ENCODE measurements at places on chromosomes 1 and 21.

DNA sequence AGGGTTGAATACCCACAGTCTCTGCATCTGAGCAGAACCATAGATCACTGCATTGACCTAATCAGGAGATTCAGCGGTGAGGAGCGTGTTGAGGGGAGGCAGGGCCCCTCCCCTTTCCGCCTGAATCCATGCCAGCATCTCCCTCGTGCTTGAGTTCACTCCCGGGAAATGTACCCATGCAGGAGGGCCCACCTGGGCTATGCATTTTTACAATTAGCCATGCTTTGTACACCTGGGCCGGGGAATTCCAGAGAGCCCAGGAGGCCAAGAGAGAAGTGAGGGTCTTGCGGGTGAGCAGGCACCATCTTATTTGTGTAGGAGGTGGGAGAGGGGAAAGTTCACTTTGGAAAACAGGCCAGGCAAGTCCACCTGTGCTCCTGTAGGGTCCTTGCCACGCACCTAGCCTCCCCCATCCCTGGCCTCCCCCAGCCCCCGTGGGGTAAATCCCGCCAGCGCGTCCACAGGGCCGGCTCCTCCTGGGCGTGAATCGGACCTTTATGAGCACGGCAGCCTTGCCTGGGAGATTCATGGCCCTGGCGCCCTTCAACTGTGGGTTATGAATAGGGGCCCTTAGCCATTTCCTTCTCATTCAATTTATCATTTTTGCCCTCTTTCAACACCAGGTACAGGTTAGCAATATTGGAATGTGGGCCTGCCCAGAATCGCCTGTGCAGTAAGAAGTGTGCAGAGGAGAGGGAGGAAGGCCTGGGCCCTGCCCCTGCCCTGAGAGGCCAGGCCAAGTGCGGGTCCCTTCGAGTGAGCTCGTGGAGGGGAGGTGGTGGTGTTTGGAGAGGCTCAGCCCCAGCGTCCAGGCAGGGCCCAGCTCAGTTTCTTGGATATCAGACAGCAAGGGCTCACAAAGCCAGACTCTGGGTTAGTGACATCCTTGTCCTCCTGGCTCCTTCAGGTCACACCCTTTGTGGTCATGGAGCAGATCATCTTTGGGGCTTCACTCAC is 84.4 kb upstream of the ACTRT2 start:
- DNase-seq, result no peak

- peak; percentile 91 for DNase-seq
Observed at GRCh38 chr1:161165742-161166668, at the start of gene PPOX. Gene PPOX (plus strand): TSS chr1:161166426. CDS start chr1:161166848, 422 bp downstream.

DNA sequence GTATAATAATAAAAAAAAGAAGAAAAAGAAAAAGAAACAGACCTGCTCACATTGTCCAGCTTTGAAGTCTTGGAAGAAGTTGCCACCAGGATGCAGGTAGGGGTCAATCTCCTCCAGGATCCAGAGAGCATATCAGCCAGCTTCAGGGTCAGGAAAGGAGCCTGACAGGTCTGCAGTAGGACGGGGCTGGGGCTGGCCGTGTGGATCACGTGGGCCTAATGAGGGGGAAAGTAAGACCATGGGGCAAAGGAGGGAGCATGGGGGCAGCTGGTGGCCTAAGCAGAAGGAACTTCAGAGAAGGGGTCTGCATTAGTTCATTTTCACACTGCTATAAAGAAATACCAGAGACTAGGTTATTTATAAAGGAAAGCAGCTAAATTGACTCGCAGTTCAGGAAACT is 19.3 kb upstream of the SMYD3 start:
- DNase-seq, result no peak

GRCh38 chr1:204125759-204126351 is 26.0 kb downstream of the ETNK2 start:
- DNase-seq, result no peak

- DNase-seq, result no peak
Observed at GRCh38 chr1:67888216-67889106, 55.2 kb upstream of the GNG12 start.

DNA sequence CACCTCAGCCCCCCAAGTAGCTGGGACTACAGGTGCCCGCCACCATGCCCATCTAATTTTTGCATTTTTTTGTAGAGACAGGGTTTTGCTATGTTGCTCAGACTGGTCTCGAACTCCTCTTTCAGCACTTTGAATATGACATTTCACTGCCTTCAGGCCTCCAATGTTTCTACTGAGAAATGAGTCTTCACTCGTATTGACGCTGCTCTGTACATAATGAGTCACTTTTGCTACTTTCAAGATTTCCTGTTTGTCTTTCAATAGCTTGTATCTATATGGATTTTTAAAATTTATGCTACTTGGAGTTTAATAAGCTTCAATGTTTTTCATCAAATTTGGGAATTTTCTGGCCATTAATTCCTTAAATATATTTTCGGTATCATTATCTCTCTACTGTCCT is 64.7 kb downstream of the GORAB start:
- DNase-seq, result no peak
